Activated CD8-positive, alpha-beta memory T cell treated with anti-CD3 and anti-CD28 coated beads for 1 hour (primary cell): ENCODE measurements at places on chromosomes 1 and 21.

DNA sequence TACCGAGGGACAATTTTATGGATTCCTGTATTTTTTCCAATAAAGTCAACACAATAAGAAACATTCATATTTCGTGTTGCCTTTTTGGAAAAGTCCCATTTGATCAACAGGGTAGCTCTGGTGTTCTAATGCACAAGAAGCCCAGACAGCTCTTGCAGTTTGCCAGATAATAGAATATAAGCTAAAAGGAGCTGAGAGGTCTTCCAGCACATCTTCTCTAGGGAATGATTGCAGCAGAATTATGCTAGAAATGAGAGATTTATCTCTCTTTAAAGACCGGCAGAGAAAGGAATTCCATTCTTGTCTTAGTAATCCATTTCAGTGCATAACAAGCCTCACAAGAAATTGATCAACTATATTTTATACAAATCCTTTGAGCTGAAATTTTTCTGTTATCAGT, 25.0 kb upstream of the DDX59 start:
- no peak for DNase-seq

DNA sequence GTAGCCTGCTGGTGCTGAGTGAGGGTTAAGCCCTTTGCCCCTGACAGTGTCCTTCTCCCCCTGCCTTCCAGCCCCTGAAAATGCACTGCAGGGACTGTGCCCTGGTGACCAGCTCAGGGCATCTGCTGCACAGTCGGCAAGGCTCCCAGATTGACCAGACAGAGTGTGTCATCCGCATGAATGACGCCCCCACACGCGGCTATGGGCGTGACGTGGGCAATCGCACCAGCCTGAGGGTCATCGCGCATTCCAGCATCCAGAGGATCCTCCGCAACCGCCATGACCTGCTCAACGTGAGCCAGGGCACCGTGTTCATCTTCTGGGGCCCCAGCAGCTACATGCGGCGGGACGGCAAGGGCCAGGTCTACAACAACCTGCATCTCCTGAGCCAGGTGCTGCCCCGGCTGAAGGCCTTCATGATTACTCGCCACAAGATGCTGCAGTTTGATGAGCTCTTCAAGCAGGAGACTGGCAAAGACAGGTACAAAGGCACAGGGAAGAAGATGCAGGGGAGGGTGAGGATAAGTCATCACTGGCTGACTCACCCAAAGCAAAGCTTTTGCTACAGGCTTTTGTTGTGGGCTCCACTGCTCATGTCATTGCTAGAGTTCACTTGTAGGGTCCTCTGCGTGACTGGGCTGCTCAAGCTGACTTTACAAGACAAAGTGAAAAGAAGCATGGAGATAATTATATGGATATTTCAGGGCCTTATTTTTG, 174.9 kb downstream of the PIGK start:
- no peak for DNase-seq

- no peak for DNase-seq
These were observed 40.6 kb downstream of the ENAH start for GRCh38 chr1:225612287-225612686.

DNA sequence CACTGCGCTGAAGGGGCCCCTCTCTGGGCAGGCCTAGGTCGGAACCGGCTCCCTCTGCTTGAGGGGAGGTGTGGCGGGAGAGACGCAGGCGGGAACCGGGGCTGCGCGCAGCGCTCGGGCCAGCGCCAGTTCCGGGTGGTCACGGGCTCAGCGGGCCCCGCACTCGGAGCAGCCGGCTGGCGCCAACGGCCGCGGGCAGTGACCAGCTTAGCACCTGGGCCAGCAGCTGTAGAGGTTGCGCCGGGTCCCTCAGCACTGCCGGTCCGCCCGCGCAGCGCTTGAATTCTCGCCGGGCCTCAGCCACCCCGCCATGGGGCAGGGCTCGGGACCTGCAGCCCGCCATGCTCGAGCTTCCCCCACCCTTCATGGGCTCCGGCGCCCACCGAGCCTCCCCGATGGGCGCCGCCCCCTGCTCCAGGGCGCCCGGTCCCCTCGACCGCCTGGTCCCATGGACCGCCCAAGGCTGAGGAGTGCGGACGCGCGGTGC, 254.6 kb downstream of the COL11A1 start:
- DNase-seq: no peak

- no peak for DNase-seq
These were observed 12.1 kb downstream of the ATP6V1G3 start for GRCh38 chr1:198528364-198528763.

DNA sequence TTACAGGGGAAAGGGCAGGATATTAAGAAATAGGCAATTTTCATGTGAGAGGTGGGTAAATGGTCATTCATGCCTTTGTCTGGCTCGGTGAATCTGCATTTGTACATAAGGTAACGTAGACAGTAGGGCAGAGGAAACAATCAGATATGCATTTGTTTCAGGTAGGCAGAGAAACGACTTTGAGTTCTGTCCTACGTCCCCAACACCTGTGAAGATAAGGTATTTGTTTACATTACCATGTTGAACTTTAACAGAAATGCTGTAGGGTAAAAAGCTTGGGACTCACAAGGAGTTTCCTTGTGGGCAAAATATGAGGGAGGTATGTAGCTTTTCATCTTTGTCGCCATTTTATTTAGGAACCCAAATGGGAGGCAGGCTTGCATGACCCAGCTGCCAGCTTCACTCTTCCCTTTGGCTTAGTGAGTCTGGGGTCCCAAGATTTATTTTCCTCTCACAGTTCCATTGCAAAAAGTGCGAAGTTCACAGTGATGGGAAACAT, 31.4 kb downstream of the B3GALT5 start:
- DNase-seq: no peak

DNA sequence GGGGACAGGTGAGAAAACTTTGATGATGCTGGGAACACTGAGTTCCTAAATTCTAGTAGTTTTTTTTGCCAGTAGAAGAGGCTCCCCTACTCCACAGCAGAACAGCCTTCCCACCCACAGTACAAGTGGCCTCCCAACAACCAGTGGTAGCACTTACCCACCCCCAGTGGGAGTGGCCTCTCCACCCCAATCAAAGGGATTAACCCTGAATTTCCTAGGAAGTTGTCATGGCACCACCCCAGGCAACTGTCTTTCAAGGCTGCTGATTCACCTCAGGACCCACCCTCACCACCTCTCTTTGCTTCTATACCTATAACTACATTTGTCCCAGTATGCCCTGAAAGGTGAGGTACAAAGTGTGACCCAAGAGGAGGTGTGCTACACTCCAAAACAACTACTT, 81.4 kb upstream of the PRDX6 start:
- no peak for DNase-seq

GRCh38 chr1:205484985-205485967, 19.2 kb upstream of the CDK18 start:
- DNase-seq: peak; percentile 45

DNA sequence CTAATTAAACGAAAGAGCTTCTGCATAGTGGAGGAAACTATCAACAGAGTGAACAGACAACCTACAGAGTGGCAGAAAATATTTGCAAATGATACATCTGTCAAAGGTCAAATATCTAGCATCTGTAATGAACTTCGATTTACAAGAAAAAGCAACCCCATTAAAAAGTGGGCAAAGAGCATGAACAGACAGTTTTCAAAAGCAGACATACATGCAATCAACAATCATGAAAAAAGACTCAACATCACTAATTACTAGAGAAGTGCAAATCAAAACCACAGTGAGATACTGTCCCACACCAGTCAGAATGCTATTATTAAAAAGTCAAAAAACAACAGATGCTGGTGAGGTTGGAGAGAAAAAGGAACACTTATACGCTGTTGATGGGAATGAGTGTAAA, 103.2 kb downstream of the MAGI3 start:
- DNase-seq: no peak

DNA sequence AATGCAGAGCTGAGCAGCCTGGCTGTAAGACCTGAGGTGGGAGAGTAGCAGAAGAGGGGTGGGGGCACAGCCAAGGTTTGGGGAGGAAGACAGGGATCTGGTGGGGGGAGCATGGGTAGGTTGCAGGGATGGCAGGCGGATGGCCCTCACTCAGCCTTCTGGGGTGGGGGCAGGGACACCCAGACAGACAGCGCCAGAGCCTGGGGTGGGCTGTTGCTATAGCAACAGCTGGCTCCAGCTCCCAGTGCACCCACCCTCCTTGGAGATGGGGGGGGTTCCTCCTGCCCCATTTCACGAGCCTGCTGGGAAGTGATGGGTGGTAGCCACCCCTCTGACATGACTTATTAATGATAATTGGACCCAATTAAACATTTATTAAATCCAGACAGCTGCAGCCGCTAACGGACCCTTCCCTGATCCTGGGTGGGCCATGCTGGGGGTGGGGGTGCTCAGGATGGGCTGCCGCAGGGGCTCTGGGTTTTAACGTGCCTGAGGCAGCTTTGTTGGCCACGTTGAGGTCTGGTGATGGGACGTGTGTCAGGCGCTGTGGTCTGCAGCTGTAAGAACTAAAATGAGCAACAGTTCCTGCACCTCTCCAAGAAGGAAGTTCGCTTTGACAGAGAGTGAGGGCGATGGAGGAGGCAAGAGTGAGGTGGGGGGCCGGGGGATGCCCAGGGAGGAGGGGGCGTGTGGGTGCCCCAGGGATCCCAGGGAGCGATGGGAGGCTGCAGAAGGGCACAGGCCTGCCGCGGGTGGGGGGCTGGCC, 19.4 kb downstream of the AGRN start:
- no peak for DNase-seq

- no peak for DNase-seq
These were observed 5.6 kb downstream of the ARID1A start for GRCh38 chr1:26701266-26701994.

DNA sequence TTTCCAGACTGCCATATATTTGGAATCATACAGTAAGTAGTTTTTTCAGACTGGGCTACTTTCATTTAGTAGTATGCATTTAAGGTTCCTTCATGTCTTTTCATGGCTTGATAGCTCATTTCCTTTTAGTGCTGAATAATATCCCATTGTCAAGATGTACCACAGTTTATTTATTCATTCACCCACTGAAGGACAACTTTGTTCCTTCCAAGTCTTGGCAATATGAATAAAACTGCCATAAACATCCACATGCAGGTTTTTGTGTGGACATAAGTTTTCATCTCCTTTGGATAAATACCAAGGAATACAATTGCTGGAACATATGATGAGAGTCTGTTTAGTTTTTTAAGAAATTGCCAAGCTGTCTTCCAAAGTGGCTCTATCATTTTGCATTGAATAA, 366.4 kb upstream of the NFIA start:
- DNase-seq: no peak

- no peak for DNase-seq
These were observed 28.5 kb upstream of the UMODL1 start for GRCh38 chr21:42042651-42043050.

GRCh38 chr1:29222686-29223085, 8.0 kb downstream of the MECR start:
- no peak for DNase-seq

DNA sequence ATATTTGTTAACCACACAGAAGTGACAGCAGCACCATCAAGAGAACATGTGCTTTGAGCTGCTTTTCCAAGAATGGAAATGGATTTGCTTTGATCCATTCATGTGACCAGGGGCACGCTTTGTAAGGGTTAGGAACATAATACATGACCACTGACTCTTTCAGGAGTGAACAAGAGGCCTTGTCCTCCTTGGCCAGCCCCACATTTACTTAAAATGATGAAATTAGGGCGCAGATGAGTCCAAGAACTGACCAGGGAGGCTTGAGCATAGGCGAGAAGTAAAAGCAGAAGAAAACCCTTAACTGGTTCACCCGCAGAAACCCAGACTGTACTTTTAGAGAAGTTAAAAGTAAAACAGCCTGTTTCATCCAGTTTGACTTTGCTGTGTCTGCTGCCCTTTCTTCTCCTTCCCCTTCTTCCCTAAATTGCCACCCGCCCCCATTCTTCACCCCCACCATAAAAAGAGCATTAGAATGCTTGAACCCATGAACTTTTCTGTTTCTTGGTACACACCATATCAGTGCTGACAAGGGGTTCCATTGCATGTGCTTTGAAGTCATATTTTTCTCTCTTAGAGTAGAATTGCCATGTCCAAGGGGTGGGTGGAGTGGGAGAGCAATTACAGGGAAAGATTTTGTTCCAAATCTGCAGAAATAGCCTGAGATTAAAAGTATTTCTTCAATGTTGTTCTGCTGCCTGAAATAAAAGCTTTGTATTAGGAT, 2.6 kb upstream of the GLUL start:
- no peak for DNase-seq

DNA sequence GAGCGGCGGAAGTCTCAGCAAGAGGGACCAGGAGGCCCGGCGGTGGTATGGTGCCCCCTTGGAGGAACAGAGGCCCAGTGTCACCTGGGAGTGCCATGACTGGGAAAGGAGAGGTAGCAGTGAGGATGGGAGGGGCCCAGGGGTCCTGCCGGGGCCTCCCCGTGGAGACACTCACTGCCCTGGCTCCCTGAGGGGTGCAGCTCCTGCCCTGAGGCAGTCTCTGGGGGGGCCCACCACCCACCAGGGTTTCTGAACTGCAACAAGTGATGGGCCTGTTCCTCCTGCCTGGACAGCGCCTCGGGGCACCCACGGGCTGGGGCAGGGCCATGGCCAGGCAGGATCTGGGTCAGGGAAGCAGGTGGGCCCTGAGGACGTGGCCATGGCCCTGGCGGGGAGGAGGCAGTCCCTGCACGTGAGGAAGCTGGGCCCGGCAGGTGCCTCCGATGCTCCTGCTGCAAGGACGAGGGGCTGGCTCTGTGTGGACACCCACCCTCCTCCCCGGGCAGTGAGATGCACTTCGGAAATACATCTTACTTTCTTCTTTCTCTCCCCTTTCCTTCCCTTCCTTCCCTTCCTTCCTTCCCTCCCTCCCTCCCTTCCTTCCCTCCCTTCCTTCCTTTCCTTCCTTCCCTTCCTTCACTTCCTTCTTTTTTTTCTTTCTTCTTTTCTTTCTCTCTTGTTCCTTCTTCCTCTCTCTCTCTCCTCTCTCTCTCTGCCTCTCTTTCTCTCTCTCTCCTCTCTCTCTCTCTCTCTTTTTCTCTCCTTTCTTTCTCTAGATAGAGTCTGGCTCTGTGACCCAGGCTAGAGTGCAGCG, 66.6 kb downstream of the MORN1 start:
- DNase-seq: no peak

DNA sequence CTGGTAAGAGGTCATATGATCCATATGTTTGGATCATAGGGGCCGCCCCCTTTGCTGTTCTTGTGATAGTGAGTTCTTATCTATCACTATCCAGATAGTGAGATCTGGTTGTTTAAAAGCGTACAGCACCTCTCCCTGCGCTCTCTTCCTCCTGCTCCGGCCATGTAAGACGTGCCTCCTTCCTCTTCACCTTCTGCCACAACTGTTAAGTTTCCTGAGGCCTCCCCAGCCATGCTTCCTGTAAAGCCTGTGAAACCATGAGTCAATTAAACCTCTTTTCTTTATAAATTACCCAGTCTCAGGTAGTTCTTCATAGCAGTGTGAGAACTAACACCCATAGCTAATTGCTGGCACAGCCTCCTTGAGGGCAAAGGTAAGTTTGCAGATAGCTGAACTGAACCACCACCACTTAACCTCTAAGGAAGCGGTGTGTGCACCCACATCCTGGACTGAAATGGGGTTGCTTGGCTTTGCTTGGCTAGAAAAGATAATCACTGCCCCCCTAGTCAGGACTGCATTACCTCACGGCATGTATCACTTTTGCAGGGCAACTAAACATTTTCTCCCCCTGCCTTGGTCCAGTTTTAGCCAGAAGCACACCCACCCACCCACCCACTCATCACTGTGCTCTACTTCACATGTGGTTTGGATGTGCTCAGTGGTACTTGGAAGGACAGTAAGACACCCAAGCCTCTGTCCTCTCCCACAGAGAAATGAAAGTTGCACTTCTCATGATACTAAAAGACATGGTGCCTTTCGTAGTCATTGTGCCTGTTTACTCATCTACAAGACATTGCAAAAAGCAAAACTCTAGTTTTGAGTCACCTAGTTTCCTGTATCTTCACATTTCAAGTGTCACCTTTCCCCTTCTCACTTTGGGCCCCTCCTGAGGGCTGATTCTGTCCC, 23.1 kb upstream of the PTAFR start:
- DNase-seq: peak; percentile 13
